Cortex of kidney (tissue), 1 donor: ENCODE measurements at places on chromosomes 6 and 20.

- DNase-seq, result no peak
Measured at GRCh38 chr20:56518721-56519398, 5.7 kb upstream of the FAM209A start.

DNA sequence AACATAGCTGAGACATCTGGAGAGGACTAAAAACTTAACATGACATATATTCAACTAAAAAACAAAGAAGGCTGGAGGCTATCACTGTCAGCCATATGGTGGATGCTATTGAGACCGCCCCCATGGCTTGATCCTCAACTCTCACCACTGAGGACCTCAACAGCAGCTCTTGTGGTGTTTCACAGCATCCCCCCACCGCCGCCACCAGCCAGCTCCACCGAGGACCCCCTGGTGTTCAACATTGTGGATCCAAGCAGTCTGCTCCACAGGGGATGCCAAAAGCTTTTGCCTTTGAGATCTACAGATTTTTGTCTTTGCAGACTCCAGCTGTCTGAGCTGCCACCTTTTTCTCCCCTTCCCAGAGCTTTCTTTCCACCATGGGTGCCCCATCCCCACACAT lies 64.6 kb downstream of the NUS1 start:
- DNase-seq, result no peak

DNA sequence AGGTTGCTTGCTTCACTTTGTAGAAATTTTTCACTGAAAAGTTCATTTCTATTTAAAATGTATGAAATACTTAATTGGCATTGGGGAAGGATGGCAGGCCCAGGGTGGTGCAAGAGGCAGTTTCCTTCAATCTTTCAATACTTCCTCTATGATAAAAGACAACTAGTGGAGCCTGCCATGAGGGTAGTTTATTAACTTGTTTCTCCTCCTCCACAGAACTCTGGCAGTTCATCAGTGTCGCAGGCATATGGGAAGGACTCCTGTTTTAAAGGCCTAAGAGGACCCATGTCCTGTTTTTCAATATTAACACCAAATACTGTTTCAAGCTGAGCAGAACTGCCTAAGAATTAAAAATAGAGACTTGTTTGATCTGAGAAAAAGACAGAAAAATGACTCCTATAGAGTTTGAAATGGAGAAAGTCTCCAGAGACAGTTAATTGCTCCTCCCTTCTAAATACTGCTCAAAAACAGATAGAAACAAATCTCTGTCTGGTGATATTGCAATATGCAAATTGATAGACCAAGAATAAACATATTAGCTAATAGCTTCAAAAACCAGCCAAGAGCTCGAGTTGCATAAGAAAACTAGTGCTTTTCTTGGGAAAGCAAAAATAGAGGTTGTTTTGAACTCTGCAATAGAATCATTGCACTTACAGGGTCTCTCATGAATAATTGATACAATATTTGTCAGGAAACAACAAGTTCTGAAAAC lies 665.7 kb upstream of the SLC35B3 start:
- DNase-seq, result no peak

GRCh38 chr20:15918631-15919030 lies 654.6 kb downstream of the KIF16B start:
- no peak for DNase-seq

- DNase-seq, result no peak
Measured at GRCh38 chr20:56687061-56687460, 58.0 kb downstream of the TFAP2C start.

DNA sequence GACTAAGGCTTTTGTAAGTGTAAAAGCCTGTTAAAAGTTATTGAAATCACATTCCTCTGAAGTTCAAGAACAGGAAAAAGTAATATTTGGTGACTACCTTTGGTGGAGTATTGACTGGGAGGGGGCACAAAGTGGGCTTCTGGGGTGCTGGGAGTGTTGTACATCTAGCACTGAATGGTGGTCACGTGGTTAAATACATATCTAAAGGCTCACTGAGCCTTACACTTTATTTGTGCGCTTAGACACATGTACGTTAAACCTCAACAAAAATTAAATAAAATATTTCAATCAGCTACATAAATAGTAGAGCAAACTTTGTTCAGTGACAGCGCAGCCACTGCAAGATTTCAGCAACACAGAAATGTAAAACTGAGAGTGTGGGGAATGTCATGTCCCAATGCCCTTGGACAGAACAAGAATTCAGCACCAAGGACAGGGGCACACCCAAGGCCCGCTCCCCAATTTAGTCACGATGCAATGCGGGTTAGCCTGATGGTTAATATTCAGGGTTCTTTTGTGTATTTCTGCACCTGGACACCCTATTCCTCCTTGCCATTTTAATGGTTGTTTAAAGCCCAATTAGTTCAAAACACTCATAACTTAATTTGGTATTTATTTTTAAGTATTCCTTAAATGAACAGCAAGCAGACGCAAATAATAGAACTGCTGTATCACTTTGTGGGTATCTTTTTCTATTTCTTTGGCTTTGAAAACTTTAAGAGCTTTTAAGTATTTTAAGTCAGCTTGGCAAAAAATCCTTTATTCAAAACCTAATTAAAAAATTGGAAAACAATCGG lies 37.4 kb downstream of the ANGPT4 start:
- no peak for DNase-seq

DNA sequence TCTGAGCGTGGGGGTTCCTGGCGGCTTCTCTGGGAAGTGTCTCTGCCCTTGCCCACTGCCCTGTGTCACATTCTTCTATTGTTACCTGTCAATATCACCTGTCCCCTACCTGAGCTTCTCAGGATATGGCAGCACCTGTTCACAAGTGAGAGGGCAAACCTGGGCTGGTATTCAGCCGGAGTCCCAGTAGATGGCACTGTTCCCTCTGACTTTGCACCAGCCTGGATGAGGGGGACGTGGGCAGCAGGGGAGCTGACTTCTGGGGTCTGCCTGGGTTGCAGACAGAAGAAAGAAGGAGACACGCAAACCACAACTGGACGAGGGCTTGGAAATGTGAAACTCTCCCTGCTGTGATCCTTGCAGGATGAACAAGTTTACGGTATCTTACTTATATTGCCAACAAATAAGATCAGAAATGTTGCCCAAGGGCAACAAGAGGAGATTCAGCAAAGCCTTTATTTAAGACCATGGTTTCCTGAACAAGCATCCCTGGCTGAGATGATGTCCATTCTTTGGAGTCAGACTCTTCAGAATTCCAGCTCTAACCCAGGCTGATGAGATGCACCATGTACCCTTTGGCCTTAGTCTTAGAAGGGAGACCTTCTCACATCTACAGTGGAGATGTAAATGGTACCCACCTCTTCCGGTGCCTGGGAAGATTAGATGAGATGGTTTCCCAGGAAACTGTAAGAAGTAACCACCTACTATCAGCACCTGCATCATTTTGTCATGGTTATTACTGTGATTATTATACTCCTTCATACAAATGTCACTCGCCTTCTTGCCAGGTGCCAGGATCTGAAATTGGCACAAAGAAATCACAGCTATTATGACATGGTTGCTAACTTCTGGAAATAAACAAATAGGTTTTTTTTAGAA lies 400.0 kb upstream of the CDH4 start:
- DNase-seq, result no peak

- no peak for DNase-seq
Measured at GRCh38 chr6:28274888-28275287, 6.5 kb upstream of the PGBD1 start.

- no peak for DNase-seq
Measured at GRCh38 chr20:24361541-24361940, 107.9 kb upstream of the SYNDIG1 start.

DNA sequence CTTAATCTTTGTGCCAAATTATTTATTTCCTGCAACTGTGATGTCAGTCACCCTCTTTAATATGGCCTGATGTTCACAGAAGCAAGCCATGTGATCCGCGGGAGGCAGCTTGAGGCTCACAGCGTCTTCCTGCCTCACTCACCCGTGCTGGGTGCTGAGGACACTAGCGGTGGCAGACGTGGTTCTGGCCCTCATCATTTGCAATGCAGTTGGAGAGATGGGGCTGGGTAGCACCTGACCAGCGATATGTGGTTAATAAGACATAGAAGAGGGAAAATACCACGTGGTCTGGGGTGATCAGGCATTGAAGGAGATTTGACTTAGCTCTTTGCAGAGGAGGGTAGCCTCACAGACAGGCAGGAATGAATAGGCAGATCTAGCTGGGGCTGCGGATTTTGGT lies 264.7 kb downstream of the TMEM242 start:
- no peak for DNase-seq

GRCh38 chr20:18380908-18381529 lies 85.8 kb downstream of the DZANK1 start:
- no peak for DNase-seq

DNA sequence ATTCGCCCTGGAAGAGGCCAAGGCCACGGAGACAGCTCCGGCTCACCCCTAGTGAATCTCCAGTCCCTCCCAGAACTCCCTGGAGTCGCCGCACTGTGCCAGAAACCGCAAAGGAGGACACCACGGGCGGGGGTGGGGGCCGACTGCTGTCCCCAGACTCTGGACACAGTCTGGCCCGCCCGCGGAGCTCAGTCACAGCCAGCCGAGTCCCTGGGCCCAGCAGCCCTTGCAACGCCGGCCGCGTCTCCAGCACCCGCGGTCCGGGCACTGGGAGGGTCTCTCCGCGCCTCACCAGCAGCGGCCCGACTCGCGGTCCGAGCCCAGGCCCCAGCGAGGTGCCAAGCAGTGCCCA lies 518 bp downstream of the PEX6 start:
- no peak for DNase-seq

DNA sequence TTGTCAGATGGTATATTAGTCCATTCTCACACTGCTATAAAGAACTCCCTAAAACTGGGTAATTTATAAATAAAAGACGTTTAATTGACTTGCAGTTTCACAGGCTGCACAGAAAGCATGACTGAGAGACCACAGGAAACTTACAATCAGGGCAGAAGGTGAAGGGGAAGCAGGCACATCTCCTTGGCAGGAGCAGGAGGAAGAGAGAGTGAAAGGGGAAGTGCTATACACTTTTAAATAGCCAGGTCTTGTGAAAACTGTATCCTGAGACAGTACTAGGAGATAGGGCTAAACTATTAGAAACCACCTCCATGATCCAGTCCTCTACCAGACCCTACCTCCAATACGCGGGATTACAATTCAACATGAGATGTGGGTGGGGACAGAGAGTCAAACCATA lies 193.9 kb upstream of the KCNG1 start:
- no peak for DNase-seq

GRCh38 chr6:127128066-127128465 lies 9.6 kb downstream of the RSPO3 start:
- no peak for DNase-seq

DNA sequence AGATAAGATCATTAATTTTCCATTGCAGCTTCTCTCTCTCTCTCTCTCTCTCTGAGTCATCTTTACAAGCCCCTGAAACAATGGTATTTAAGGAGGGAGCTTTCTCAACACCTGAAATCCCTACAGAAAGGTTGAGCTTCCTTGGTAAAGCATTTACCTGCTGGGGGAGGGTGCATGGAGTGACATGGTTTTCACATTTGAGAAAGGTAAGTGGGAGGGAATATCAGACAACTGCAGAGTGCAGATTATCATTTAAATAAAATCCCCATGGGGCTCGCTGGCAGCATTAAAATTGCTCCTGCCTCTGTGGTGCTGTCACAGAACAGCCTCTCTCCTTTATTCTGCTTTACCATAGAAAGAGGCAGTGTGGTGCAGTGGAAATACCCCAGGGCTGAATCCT lies 10.3 kb upstream of the PDYN start:
- no peak for DNase-seq

GRCh38 chr6:108585359-108585758 lies 24.6 kb downstream of the FOXO3 start:
- no peak for DNase-seq

DNA sequence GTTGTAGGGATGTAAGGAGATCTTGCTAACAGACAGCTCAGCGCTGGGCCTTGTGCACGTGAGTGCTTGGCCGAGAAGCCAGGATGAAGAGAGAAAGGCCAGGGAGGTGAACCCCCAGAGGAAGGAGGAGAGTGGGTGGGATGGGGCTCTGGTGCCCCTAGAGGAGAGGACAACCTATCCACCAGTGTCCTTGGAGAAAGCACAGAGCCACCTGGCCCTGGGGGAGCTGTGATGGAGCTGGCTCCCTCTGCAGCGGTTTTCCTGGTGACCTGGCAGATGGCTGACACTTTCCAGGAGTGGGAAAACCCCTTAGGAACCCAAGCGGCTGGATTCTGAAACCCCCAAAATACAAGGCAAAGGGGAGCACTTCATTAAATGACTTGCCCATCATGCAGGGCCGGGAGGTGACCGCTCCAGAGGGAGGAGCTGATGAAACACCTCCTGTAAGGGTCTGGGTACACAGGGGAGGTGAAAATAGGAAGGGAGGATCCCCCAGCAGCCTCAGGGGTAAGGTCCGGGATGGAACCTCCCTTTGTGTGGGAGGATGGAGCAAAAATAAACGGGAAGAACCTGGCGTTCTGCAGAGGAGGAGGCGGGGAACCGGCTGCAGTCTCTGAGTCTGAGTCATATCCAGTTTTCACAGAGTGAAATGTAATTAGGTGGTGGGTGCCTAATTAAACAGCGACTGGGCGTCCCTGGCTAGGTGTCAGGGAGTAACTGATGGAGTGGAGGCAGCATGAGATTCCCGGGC lies 80.4 kb downstream of the SULF2 start:
- DNase-seq, result no peak

- DNase-seq, result no peak
Measured at GRCh38 chr20:3782597-3782996, 1.3 kb upstream of the SPEF1 start.

DNA sequence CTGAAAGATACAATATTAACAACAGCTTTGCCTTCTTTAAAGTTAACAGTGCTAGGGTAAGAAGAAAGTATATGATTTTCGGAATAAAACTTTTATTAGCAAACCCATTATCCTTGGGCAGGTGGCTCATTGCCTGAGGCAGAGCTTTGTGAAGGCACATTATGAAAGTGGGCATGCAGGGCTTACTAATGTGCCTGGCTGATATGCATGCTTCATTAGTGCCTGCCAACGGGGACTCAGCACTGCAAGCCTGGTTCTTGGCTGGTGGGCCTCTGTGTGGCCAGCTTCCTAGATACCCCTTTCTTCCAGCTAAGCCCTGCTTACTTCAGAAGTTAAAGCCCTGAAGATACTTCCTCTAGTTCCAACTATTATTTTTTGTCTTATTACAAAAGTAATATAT lies 481.6 kb downstream of the ADGRB3 start:
- no peak for DNase-seq

GRCh38 chr6:29071831-29072723 lies 15.0 kb downstream of the OR2B3 start:
- no peak for DNase-seq

- no peak for DNase-seq
Measured at GRCh38 chr20:768426-768978, at the start of gene SLC52A3. Gene SLC52A3 (minus strand): TSS chr20:768500. CDS start chr20:765774, 2,726 bp downstream.

GRCh38 chr20:2752567-2753460 lies 47.6 kb downstream of the CPXM1 start:
- no peak for DNase-seq

GRCh38 chr6:156009656-156010055 lies 554.0 kb upstream of the NOX3 start:
- no peak for DNase-seq

DNA sequence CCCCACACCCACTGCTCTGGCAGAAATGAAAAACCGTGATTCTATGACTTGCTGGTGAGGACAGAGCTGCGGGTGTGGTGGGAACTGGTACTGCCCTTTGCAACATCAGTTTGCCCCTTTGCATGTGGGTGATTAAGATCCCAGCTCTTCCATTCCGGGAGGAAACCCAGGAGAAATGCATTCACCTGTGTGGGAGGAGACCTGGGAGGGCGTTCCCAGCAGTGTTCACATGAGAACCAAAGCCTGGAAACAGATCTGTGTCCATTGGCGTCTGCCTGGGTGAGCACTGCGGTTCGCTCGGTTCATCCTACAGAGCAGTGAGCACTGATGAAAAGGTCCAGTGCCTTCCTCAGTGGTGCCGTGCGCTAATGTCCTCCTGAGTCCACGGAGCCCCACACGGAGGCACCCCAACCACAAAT lies 89.7 kb downstream of the SMOC2 start:
- DNase-seq, result no peak
